ENCODE measurements at places on chromosomes 12 and 14.

GRCh38 chr12:85036234-85036707 is at the start of the genes LRRIQ1 and TSPAN19:
Gene LRRIQ1 (plus strand): TSS chr12:85036351. CDS start chr12:85038177, 1,826 bp downstream.
Gene TSPAN19 (minus strand): TSS chr12:85036277. CDS start chr12:85029946, 6,331 bp downstream.
- DNase-seq = peak; percentile 37

DNA sequence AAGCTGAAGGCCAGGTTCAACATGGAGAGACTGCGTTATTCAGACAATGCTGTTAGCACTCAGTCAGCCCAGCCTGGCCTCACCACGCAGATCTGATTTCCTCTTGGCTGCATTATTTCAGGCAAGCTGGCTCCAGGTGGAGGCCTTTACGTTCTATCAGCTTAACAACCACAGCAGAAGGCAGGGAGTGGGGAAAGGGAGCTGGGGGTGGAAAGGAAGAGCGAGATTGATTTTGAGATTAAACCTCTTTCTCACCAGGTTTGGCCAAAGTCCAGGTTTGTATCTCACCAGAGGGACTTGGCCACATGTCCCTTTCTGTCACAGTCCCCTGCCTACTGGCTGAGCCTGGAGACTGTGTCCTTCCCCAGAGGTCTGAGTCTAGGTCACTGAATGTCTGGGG is 543.7 kb upstream of the TMEM132C start:
- no peak for DNase-seq

- DNase-seq = no peak
Observed at GRCh38 chr14:32898876-32899275, 39.8 kb upstream of the NPAS3 start.

DNA sequence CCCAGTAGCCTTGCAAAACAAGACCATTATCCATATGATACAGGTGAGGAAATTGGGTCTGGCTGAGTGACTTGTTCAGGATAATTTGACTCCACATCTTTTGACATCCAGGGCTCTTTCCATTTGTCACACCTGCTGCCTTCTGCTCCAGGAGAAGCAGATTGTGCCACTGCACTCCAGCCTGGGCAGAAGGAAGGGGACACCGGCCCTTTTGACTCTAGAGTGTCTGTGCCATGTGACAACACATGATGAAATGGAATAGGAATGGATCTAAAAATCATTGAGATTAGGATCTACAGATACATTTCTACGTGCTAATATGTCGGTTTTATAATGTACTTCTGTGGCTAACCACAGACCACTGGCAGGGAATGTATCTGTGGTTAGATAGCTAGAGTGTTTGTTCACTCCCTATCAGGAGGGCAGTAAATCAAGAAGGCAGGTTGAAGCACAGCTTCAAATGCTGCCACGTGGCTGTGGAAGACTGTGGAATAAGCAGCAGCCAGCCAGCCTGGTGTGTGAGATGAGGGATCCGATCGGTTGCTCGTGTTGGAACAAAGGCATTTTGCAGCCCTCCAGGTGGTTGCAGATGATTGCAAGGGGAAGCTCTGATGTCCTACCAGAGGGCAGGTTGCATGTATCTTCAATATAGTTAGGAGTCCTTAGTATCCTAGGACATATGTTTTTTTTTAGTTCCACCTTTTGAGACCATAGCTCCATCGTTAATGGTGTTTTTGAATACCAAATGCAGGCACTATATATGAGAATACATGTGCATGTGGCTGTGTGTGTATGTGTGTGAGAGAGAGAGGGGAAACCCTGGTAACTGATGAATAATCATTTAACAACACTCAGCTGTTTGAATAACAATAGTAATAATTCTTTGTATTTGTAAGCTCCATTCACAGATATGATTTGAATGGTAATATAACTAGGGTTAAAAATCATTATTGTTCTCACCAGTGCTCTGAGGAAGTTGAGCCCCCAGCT is 28.6 kb downstream of the EML1 start:
- DNase-seq = peak; percentile 70

GRCh38 chr12:74890237-74890599 is 319.4 kb downstream of the KCNC2 start:
- DNase-seq = peak; percentile 44

GRCh38 chr14:50038398-50039119 is 77.8 kb downstream of the VCPKMT start:
- peak; percentile 100 for DNase-seq

DNA sequence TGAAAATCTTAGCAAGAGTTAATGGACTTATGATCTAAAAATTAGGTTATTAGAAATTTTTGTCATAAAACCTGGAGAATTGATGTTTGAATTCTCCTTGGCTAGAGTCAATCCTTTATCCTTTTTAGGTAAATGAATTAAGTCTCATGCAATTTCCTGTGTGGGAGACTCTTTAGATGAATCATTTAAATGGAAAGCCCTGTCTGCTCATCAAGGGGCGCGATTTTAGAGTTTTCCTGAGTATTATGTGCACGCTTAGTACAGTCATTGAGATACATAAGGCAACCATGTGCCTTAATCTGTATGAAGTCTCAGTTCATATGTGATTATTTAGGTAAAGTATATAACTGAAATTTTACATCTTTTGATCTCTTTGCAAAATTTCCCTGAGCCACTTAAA is 974.7 kb downstream of the NRXN3 start:
- no peak for DNase-seq

- DNase-seq = no peak
Observed at GRCh38 chr14:54756656-54757392, 145.8 kb downstream of the GCH1 start.

GRCh38 chr14:99539491-99539890 is 58.3 kb downstream of the CCNK start:
- DNase-seq = no peak

Data from GM04503 (cell line).